NCI-H446 (cell line): ENCODE measurements at places on chromosomes 3 and 15.

DNA sequence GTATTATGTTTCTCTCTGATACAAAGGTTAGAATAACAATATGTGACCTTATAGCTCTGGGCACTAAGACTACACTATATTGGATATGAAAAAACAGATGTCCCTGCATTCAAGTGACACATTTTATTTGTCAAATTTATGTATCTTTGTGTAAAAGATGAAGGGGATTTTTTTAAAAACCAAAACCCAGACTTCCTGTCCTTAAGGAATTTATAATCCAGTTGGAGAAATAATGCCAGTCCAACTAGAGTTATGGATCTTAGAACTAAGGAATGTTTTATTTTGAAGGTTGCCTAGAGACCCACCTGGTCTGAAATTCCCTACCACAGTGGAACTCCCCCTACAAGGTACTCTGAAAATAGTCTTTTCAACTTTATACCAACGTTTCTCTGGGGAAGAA is 33.3 kb upstream of the PIK3CB start:
- no peak for DNase-seq

DNA sequence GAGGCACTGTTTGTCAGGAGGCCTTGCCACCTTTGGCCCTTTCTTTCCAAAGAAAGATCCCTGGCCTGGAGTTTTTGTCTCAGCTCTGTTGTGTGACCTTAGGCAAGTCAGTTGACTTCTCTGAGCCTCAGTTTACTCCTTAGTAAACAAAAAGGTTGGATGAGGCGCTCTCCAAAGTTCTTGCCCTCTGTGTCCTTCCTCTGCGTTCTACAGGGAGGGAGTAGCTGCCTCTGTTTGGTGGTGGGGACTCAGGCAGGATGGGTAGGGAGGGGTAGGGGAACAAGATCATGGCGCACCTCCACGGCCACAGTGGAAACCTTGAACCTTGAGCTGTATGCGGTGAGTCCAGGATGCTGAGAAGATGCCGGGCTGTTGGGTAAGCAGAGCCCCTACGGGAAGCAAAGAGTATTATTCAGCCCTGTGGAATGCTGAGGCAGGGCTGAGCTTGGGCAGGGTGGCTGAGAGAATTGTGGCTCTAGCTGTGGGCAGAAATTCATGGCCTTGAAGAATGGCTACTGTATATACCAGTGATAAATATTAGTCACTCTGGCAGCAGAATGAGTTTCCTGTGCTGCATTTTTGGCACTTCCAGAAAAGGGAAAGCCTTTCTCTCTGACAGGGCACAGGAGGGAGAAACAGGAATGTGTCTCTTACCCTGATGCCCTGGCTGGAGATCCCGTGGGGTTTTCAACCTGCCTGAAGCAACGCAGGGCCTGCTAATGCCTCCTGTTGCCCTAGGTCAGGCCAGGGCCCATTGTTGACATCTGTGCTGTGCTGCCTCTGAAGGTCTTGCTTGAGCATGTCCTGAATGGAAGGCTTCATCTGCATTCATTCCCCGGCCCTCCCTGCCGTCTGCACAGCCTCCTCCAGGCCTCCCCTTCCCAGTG is 39.9 kb downstream of the SMAD3 start:
- no peak for DNase-seq

- no peak for DNase-seq
Measured at GRCh38 chr15:90901175-90902039, 1.7 kb upstream of the MAN2A2 start.

DNA sequence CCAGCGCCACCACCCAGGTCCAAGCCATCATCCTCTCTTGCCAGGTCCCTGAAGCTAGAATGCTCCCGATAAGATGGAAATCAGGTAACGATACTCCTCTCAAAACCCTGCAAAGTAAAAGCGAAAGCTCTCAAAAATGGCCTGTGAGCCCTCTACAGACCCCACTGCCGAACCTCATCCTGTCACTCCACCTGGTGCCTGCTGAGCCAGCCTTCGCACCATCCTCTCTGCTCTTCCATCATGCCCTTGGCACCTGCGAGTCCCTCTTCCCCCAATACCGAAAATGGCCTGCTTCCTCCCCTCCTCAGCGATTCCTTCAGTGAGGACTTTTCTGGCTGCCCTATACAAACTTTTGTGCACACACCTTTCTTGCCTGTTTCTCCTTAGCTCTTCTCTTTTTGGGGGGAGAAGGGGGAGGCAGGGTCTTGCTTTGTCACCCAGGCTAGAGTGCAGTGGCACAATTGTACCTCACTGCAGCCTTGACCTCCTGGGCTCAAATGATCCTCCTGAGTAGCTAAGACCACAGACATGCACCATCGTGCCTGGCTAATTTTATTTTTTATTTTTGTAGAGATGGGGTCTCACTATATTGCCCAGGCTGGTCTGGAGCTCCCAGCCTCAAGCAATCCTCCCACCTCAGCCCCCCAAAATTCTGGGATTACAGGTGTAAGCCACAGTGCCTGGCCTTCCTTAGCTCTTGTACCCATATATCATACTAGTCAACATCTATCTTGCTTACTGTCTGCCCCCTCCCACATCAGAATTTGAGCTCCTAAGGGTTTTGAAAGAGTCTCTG is 3.0 kb downstream of the IDH2 start:
- no peak for DNase-seq

DNA sequence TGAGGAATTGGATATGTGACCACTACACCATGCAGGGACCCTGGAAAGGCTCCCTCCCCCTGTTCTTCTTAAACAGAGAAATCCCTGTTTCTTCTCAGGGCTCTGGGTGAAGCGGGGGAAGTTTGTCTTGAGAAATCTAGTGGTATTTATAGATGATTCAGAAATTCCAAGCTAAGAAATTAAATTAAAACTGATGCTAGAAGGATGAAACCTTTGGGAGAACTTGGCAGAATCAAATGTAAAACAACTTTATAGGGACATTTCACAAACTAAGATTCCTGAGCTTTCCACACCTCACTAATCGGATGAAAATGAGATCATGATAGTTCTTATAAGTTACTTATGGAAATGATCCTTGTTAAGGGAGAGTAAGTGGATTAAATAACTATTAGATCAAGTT is 54.2 kb downstream of the FBXL2 start:
- no peak for DNase-seq

DNA sequence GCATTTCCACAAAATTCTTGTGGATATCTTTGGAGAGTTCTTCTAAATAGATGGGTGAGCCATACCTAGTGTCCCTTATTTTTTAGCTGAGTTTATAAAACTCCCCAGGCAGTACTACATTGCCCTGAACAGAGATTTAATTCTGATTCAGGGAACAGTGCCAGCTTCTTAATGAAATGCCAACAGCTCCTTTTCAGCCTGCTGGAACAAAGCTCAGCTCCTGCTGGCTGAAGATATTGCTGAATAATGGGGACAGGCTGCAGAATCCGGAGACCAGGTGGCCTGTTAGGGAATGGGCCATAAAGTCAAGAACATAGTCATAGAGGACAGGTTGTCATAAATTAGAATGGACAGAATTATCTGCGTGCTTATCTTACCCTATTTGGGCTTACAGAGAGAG is 8.9 kb downstream of the HGD start:
- peak; percentile 58 for DNase-seq

DNA sequence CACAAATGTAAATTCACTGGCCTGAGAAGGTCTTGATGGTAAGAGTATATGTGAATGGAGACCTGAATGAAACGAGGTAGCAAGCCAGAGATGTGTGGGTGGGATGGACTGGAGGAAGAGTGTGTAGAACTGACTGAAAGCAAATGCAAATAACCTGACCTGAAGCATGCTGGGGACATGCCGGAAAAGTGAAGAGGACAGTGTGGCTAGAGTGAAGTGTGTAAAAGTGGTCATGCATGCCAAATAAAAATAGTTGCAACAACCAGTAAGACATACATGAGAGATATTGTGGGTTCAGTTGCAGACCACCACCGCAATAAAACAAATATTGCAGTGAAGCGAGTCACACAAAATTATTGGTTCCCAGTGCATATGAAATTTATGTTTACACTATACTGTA is 82.3 kb downstream of the LPP start:
- no peak for DNase-seq

GRCh38 chr3:108724101-108724500 is 33.1 kb downstream of the RETNLB start:
- no peak for DNase-seq
